ENCODE measurements at places on chromosomes 12 and 14. TPM values are rescaled to one million over a fixed set of nuclear protein-coding genes. Genes with fewer than 3 reads are reported as not detected.
A peak's percentile ranks its signal among the peaks of the same experiment; 100 is the strongest.

- no peak for DNase-seq
Observed at GRCh38 chr14:74882103-74882920, 596 bp downstream of the DLST start.

GRCh38 chr12:95942524-95943329, at the start of gene CCDC38:
Gene CCDC38 (minus strand): TSS chr12:95942614. CDS start chr12:95936509, 6,105 bp downstream.
- DNase-seq, result peak; percentile 77

DNA sequence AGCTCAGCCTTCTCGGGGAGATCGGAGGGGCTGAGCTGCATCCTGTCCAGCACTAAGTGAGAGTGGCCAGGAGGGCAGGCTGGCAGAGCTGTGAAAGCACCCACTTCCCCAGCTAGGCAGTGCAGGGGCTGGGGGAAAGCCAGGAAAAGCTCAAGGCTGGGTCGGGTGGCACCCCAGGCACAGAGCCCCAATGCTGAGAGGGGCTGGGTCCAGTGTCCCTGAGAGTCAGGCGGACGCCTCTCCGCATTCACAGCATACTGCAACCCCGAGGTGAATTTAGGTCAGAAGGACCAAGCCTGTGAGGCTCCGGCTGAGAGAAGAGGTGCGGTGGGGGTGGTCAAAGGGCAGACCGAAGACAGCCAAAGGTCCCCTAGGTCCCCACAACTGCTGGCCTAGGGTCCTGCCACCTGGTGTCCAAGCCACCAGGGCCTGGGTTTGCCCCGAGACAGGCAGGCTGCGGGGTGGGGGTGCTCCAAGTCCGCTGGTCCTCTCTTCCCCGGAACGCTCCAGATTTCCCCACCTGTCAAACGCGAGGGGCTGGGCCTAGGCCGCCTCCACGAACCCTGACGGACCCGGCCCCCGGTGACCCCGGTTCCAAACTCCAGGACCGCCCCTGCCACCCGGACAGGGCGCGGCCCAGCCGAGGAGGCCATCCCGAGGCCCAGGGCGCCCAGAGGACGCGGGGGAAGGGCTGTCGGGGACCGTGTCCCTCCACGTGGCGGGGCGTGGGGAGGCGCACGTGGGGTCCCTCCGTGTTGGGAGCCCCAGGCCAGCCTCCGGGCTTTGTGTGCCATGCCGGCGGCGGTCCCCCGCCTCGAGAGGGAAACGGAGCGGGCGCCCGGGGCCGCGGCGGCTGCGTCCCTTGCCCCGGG, 527 bp downstream of the CAMKK2 start:
- peak; percentile 37 for DNase-seq

DNA sequence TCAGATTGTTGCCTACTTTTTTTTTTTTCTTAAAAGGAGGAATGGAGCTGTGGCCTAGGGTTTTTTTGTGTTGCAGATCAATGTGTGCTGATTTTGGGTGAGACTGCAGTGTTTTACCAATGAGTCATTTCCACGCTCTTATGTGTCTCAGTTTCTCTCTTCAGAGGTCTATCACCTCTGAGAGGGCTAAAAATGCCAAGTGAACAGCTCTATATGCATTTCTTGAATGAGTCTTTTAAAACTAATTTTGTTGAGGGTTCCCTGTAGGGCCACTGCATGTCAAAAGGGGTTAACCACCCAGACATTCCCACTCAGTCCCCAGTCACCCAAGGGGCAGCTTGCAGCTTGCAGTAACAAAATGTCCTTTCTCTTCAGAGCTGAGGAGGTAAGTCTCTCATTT, 24.3 kb upstream of the GLIPR1L2 start:
- no peak for DNase-seq

DNA sequence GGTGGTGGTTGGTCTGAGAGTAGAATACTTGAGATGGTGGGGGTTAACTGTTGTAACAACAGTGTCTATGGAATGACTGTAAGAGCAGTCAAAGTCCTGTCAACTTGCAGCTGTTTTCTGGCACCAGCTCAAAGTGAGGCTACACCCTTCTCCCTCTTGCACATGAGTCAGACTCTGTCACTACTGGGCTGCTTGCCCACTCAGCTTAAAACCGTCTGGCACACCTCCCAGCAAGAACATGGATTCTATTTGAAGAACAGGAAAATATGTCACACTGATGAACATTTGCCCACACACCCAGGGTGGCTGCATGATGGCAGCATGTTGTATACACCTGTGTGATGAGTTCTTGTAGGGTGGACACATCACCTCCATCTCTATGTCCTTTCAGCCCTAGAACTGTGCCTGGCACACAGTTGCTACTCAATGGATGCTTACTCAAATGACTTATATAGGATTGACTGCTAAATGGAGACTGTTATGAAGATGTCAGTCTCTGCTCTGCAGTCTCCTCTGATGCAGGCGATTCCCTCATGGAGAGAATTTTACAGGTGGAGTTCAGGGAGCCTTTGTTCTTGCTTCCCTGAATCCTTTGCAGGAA, 19.3 kb upstream of the SERPINA6 start:
- DNase-seq, result no peak

DNA sequence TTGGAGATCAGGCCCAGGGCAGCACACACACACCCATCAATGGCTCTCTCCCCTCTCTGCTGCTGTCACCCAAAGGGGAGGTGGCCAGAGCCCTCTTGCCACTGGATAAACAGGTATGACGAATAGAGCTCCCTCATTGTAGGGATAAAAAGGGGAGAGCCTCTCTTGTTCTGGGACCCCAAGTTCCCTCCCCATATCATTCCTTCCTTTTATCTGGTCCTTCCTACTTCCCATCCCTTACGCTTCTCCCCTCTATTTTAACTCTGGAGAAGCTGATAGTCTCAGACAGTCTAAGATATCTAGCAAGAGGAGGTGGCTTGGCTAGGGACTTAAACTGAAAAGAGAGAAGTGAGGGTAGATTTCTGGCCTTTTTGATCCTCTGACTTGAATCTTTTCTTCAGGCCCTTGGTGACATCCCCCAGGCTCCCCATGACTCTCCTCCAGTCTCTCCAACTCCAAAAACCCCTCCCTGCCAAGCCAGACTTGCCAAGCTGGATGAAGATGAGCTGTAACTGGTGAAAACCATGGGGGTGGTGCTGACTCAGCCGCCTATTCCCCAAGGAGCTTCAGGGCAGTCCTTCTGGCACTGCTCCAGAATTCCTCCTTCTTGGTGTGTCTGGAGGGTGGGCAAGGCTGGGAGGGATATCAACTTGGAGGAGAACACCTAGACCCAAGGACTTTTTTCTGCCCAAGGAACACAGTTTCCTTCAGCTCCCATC, 5.3 kb downstream of the ARHGEF25 start:
- no peak for DNase-seq

GRCh38 chr14:60753264-60754119, 18.9 kb downstream of the MNAT1 start:
- DNase-seq, result peak; percentile 67

- no peak for DNase-seq
Observed at GRCh38 chr12:102484017-102484416, 3.7 kb upstream of the IGF1 start.

DNA sequence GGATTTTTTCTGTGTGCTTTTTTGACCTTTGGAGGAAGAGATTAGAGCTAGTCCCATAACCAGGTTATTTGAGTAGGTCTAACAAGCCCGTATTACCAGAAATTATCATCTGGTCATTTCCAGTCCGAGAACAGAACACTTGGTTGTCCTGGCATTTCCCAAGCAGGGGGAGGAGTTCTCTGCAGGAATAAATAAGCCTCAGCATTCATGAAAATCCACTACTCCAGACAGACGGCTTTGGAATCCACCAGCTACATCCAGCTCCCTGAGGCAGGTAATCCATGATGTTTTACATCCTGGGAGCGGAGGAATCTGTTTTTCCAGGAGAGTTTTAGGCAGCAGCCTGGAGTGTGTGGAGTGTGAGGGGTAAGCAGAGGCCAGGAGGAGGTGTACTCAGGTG, at the start of gene SERPINA3:
SERPINA3 (plus strand) TSS at position 218 of the 400 bp plus-strand sequence. CDS start 2,051 bp downstream, outside the sequence.
- no peak for DNase-seq

DNA sequence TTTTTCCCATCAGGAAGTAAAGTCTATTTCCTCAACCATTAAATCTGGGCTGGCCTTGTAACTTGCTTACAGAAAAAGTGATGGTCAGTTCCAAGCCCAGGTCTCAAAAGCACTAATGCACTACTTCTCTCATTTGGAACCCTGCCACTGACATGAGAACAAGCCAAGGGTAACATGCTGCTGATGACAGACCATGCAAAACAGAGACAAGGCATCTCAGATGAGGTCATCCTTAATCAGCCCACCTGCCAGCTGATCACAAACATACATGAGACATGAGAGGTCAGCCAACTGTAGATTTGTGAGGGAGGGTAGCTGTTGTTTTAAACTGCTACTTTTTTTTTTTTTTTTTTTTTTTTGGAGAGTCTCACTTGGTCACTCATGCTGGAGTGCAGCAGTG, 16.2 kb downstream of the TWF1 start:
- no peak for DNase-seq

DNA sequence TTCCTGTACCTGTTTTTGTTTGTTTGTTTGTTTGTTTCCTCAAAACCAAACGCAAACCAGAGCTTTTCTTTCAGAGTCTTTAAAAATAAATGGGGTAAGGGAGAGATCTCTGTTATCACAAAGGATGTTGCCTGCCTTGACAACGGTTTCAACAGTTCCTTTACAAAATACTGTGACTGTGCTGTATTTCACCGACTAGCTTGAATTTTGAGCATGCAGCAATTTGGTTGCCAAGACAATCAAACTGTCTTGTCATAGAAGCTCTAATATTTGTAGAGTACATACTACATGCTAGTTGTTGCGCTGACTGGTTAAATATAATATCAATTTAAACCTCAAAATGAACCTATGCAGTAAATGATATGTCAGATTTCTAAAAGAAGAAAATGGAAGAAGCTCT, 22.4 kb upstream of the TCP11L2 start:
- no peak for DNase-seq

DNA sequence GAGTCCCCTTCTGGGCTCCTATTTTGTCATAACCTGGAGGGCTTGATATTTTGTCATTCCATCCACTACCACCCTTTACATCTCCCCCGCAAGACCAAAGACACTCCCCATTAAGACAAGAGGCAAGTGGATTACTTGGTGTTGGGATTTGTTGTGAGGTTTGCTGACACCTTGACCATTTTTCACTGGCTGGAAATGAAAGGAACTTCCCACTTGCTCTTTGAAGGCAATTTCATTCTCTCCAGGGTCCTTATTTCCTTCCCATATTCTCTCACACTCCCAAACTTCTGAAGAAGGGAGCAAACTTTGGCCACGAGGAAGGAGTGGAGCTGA, 14.9 kb downstream of the AGAP2 start:
- DNase-seq, result no peak

DNA sequence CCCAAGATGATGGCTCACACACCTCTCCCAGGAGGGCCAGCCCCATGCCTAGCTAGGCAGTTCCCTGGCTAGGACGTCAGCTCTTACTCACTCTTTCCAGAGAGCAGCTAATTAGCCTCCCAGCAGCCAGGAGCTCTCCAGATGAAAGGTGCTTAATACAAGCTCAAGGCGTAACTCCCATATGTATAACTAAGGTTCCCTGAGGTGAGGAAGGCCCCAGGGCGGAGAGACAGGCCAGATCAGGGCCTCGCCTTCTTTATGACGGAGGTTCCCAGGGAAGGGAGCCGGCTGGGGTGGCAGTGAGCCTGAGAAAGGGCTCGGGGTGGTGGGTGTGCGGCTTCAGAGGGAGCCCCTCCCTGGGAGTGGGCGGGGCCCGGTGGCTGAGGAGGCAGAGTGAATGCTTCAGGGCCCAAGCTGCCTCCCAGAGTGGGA, 26.4 kb upstream of the ZFP36L1 start:
- DNase-seq, result no peak

- no peak for DNase-seq
Observed at GRCh38 chr14:74604911-74605310, 7.1 kb downstream of the LTBP2 start.

GRCh38 chr14:76351941-76352340, 24.0 kb upstream of the ESRRB start:
- no peak for DNase-seq

- no peak for DNase-seq
Observed at GRCh38 chr12:12985817-12986408, 14.2 kb downstream of the HEBP1 start.

- DNase-seq, result no peak
Observed at GRCh38 chr12:20212658-20213555, 155.4 kb upstream of the PDE3A start.

DNA sequence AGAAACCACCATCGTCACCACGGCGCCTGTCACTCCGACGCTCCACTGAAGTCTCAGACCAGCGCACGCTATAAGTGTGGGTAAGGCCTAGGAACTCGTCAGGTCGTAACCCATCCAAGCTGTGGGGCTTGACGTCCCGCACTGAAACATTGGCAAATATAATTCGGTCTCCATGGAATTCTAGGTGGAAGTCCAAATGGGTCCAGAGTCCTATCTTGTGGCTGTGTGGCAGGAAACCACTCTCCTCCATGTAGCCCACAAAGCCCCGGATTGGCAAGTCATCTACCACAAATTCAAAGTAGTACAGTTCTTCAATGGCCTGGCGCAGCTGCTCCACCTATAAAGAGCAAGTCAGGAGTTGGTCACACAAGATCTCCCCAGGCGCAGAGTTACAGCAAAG, 2.3 kb downstream of the TM9SF1 start:
- no peak for DNase-seq

- no peak for DNase-seq
Observed at GRCh38 chr12:86663716-86664115, 407.5 kb upstream of the MGAT4C start.

DNA sequence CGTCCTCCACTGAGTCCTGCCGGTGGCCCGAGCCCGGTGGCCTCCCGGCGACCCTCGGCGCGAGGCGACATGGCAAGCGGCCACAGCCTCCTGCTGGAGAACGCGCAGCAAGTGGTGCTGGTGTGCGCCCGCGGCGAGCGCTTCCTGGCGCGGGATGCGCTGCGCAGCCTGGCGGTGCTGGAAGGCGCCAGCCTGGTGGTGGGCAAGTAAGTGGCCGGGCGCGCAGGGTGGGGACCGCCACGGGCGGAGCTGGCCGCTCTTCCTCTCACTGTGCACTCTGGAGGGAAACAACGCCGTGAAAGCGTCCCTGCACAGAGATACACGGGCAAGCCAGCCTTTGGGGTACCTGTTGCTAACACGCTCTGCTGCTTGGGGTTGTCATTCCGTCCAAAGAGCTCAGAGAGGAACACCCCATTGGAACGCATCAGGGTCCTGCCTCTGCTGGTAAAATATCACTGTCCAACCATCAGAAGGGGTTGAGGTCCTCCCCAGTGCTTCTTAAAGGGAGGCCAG, at the start of gene AMDHD1:
AMDHD1 (plus strand) TSS at position 2 of the 513 bp plus-strand sequence; CDS start at position 70, 68 bp downstream.
- peak; percentile 56 for DNase-seq

Gene TBC1D30
- total RNA-seq, result 0.84 TPM

Gene FGF6
- total RNA-seq, result not detected

Gene KRT77
- not detected for total RNA-seq

Gene PZP
- total RNA-seq, result not detected

Gene PTPRR
- not detected for total RNA-seq

Gene CLEC6A
- not detected for total RNA-seq

Gene TDRD9
- 0.23 TPM for total RNA-seq

Gene SLC4A8
- total RNA-seq, result 1.6 TPM
